ENCODE measurements at places on chromosomes 11 and 22.

GRCh38 chr22:36796552-36797175 is 20.2 kb downstream of the PVALB start:
- no peak for DNase-seq

DNA sequence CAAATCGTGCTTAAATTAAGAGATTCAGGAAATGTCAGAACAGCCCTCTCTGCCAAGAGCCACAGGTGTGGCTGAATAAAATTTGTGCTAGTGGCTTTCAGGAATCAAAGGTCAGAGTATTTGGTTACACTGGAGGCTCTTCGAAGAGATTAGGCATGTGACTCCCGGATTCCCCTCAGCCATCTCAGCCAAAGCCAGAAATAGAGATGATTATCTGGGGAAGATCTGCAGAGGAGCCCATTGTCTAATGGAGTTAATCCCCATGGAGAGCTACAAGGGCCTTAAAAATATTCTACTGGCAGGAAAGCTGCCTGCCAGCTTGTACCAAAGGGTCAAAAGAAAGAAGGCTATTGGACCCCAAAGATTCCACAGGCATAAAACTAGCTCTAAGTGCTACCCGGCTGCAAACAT is 1259.5 kb downstream of the TBC1D22A start:
- DNase-seq = no peak

DNA sequence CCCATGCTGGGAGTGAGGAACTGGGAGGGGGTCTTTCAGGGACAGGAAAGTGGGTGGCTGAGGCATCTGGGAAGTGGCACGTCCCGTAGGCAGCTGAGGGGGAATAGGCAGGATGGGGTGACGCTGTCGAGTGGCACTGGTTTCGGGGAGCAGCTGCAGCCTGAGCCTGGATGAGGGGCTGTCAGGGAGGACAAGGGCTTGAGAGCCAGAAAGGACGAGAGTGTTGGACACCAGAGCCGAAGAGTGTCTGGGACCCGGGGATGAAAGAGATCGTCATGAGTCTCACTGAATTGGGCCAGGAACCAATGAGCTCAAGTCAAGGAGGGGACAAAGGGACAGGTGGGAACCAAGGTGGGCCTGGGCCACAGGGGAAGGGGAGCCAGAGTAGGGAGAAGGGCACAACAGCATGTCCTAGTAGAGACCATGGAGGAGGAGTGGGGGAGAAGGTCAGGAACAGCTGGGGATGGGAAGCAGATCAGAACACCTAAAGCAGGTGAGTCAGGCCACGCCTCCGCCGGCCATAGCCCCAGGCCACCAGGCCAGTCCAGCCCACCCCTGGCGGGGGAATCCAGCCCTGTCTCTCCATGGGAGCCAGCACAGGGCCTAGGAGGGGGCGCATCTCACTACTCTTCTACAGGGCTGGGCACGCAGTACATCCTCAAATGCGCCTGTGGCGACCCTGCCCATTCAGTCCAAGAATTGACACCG is 4.2 kb downstream of the RAB3IL1 start:
- no peak for DNase-seq

GRCh38 chr11:103811870-103812455 is 224.5 kb upstream of the DDI1 start:
- DNase-seq = no peak

- DNase-seq = no peak
These were observed 346 bp downstream of the FJX1 start for GRCh38 chr11:35618497-35619115.

- DNase-seq = no peak
These were observed 1108.7 kb downstream of the BRD1 start for GRCh38 chr22:48718818-48719500.

DNA sequence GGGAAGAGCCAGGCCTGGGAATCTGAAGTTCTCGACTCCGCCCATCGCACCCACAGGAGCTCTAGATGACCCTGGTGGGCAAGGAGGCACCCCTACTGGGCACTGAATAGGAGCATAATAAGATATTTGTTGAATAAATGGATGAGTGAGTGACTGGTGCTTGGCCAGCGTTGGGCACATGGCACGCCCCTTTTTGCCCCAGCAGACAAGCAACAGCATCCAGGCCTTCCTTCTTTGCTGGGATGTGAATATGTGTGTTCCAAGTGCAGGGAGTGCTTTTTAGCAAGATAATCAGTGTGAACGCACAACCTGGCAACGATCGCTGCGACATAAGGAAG is 443 bp upstream of the CELF1 start:
- no peak for DNase-seq

- no peak for DNase-seq
These were observed 213.2 kb downstream of the LUZP2 start for GRCh38 chr11:24709928-24710565.

GRCh38 chr11:75777461-75778110 is 9.0 kb downstream of the DGAT2 start:
- DNase-seq = no peak

GRCh38 chr11:129018991-129019390 is 76.3 kb upstream of the TP53AIP1 start:
- no peak for DNase-seq

Measured in HS-27A (cell line).